Glomerular endothelial cell (primary cell): ENCODE measurements at places on chromosomes 13 and 19. TPM values are rescaled to one million over a fixed set of nuclear protein-coding genes. Genes with fewer than 3 reads are reported as not detected.

Gene P2RY11
- total RNA-seq, result 4.1 and 11.1 TPM in 2 replicates

Gene KIR3DL2
- total RNA-seq, result not detected in 2 replicates

Gene CEACAM21
- total RNA-seq, result 8.8 and 9.7 TPM in 2 replicates

Gene PPM1N
- total RNA-seq, result 1.1 TPM in 1 of 2 replicates, not detected in the other

Gene RTBDN
- not detected in 2 replicates for total RNA-seq

Gene PKN1
- total RNA-seq, result 235 and 300 TPM in 2 replicates

DNA sequence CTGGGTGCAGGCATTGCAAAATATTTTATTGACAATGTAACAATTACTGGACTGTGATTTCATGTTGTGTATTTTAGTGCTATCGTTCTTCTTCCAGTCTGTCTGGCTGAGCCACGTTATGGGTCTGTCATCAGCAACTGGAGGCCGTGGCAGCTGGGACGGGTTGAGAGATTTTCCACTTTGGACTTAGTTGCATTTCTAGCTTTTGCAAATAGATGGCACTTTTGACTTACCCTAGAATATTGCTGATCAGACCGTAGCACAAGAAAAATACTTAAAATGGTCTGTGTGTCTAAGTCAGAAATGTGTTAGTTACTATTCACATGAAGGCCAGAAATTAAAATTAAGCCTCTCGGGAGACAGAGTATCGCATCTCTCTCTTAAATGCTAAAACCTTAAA is 211.1 kb downstream of the TEX29 start:
- DNase-seq, result no peak

- peak; percentile 37 for DNase-seq
Observed at GRCh38 chr19:50050406-50051227, 24.8 kb downstream of the ZNF473 start.

DNA sequence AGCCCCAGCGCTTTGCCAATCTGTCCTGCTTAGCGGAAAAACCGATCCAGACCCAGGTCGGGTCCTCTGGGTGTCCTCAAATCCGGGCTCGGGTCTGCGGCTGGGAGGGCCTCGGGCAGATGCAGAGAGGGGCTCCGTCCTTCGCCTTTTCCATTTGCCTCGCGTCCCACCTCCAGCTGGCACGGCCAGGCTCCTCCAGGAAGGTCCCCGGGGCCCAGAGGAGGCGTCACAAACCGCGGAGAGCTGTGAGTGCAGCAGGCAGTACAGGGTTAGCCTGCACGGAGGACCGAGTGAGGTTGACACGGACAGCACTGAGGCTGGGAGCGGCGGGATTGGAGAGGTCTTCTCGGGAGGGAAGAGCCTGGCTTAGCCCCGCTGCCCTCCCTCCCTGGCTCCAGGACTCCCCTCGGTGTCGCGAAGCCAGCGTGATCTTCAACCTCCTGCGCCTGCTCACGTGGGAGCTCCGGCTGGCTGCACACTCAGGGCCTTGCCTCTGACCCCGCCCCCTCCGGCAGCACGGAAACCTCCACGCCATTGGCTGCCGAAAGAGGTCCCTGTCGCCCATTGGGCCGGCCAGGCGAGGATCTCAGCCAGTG is 2.8 kb upstream of the IFNL2 start:
- no peak for DNase-seq

- DNase-seq, result no peak
Observed at GRCh38 chr19:21694171-21694906, 73.0 kb downstream of the ZNF100 start.

DNA sequence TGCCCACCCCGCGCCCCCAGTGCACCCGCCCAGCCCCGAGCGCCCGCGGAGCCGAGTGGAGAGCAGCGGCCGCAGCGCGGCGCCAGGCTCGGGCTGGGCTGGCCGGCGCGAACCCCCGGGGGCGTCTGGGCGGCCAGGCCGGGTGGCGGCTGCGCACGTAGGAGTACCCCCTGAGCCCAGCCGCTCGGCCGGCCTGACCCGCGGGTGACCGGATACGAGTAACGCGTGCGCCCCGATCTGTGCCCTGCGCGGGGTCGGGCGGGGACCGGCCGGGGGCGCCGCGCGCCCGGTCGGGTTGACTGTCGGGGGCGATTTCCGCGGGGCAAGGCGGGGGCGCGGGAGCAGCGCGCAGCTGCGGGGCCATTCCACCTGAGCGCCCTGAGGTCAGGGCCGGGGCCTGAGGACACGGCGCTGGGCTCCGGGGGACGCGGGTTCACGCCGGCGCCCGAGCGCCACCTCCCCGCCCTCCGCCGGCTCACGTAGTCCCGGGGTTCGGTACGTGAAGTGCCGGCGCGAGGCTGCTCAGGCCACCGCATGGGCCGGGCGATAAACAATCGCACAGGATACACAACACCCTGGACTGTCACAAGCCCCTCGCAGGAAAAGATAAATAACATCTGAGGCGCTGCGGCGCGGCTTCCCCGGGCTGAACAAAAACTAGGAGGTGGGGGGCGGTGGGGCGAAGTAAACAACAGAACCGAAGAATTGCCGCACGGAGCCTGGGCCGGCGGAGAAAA is 37.6 kb upstream of the FLT1 start:
- no peak for DNase-seq

- DNase-seq, result no peak
Observed at GRCh38 chr19:6100284-6100915, 9.9 kb downstream of the RFX2 start.

DNA sequence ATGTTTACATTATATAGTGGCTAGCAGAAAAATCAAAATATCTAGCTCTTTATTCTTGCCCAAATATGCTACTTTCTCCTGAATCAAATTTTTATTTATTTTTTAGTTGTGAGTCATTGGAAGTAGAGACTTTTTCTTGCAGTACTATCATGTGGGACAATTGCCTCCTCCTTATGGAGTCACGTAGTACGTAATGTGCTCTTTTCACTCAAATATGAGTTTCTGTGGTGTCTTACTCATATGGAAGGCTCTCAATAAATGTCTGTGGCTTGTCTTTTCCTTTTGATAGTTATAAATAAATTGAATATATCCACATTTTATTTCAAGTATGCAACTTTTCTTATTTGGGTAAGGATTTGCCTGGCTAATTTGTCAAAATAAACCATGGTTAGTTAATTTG is 1411.0 kb upstream of the SLC10A2 start:
- DNase-seq, result no peak

DNA sequence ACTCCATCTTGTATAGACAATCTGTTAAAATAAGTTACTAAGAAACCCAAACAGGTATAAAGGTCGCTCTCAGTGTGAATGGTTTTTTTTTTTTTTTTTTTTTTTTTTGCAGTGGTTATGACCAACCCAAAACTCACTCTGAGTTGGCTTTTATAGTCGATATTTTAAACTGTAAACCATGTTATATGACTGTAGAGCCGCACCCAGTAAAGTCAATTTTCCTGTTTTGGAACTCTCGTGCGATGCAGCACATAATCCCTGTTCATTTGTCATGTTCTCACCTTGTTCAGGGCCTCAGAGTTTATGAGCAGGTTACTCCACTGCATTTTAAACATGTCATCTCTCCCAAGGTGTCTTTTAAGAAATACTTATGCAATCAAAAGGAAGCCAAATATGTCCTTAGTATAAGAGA is 112.5 kb downstream of the KLF5 start:
- no peak for DNase-seq

- DNase-seq, result no peak
Observed at GRCh38 chr19:33298146-33298911, 4.0 kb downstream of the CEBPA start.

GRCh38 chr13:114043421-114044053 is 69.7 kb upstream of the C13orf46 start:
- DNase-seq, result no peak

GRCh38 chr13:110593430-110594130 is 21.8 kb upstream of the NAXD start:
- DNase-seq, result peak; percentile 39

- no peak for DNase-seq
Observed at GRCh38 chr13:28641600-28641926, 17.4 kb upstream of the POMP start.

GRCh38 chr13:111667757-111668156 is 347.3 kb downstream of the TEX29 start:
- no peak for DNase-seq

- no peak for DNase-seq
Observed at GRCh38 chr19:9700229-9700981, 25.5 kb upstream of the ZNF562 start.

DNA sequence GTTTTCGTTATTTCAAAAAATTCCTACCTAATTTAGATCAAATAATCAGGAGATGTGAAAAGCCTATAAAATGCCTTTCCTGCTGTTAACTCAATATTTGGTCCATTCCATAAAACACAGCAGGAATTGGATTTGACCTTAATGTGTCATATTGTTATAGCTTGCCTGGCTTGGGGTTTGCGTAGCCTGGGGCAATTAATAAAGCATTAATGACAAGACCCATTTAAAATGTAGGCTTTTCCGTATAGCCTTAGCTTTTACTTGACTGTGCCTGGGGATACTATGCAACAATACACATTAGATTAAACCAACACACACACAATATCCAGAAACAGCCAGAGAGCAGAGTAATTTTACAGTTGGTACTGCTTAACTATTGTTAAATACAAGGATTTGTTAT is 117.2 kb upstream of the MAB21L1 start:
- DNase-seq, result no peak
